ENCODE measurements at places on chromosomes 1 and 21.
A peak's percentile ranks its signal among the peaks of the same experiment; 100 is the strongest.

- DNase-seq, result no peak
Observed at GRCh38 chr1:197247465-197247864, 20.6 kb upstream of the CRB1 start.

GRCh38 chr1:157091186-157091585 is 8.4 kb downstream of the ETV3L start:
- DNase-seq, result no peak

GRCh38 chr1:18676332-18676781 is 45.7 kb downstream of the PAX7 start:
- DNase-seq, result no peak

GRCh38 chr1:204431310-204432184 is 19.9 kb upstream of the PPP1R15B start:
- peak; percentile 60 for DNase-seq

- DNase-seq, result no peak
Observed at GRCh38 chr1:151373196-151373595, 691 bp upstream of the SELENBP1 start.

DNA sequence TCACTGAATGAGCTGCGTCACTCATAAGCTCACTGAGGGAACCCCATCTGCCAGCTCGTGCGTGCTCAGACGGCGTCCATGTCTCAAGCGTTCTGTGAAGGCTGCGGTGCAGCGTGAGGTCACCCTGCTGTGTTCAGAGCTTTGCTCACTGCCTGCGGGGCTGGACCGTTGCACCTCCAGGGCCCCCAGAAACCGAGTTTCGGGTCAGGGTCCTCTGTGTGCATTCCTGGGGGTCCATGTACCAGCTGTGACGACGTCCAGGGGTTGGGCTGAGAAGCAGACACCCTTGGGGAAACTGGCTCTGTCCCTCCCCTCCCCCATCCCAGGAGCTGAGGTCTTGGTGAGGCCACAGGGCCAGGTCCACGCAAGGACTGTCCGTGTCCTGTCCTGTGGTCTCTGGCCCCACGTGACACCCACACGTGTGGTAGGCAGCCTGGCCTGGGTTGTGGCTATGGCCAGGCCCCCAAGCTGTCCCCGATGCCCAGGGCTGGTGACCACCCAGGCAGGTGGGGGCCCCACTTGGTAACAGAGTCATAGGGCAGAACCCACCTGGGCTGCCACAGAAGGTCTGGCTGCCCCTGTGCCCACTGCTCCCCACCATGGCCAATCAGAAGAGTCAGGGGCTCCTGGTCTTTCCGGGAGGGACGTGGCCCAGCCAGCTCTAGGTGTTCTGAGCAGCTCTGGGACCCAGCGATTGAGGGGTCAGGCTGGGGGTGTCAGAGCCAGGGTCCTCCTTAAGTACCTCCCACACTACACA is 24.4 kb downstream of the FTCD start:
- no peak for DNase-seq

GRCh38 chr1:16209132-16209846 is 3.2 kb downstream of the ARHGEF19 start:
- no peak for DNase-seq

GRCh38 chr1:101105877-101106276 is 80.3 kb upstream of the DPH5 start:
- DNase-seq, result no peak

DNA sequence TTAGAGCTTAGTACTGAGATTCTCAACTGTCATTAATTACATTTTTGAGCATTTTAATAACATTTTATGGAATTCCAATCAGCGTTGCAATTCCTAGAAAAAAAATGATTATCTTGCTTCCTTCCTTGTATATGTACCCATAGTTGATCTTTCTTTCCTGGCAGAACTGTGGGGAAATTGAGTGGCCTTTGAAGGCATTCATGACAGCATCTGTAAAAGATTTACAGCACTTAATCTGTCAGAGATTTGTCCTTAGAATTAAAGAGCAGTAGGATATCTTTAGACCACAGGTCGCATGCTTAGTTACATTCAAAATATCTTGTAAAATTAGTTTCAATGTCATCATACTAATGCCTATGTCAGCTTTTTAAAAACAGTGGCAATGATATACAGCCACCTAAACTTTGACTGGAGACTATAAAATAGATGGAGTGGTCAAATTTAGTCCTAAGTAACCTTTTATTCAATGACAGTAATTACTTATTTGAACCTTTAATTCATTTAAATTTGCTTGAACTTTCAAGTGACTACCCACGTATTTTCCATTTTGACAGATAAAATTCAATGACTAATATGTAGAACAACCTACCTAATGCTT is 692.0 kb downstream of the NCAM2 start:
- DNase-seq, result no peak

GRCh38 chr1:109816975-109817535 is 53.3 kb upstream of the EPS8L3 start:
- DNase-seq, result no peak

DNA sequence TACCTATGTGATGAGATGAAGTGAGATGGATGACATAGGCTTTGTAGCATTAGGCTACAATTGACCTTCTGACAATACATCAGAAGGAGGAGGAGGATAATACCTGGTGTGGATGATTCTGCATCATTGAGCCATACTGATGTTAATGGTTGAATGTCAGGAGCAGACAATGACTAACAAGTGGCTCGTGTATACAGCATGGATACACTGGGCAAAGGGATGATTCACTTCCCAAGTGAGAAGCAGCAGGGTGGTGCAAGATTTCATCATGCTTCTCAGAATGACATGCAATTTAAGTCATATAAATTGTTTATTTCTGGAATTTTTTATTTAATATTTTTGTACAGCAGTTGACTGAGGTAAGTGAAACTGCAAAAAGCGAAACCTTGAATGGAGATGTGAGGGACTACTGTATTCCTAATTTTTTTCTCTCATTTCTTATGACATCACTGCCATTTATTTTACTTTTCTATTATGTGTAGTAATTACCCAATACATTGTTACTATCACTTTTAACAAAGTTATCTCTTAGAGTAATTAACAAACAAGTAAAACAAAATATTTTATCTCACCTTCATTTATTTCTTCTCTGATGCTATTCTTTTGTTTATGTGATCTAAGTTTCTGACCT is 34.4 kb upstream of the COP1 start:
- DNase-seq, result no peak

DNA sequence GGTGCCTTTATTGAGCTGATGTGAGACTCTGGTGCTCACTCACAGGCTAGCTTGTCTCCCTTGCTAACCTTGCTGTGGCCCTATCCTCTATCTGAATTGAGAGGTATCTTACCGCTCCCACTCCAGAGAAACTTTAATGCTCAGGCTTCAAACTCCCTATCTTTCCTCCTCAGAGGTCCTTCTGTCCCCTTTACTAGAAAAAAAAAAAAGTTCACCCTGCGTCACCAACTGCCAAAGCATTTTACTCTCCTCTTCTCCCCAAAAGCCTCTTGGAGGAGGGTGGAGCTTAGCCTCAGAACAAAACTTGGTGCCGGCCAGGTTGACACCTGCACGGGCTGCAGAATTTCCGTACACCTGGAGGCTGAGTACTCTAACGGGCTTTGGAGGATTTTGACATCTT is 55.1 kb downstream of the ATP2B4 start:
- no peak for DNase-seq

GRCh38 chr1:175221557-175222175 is 29.1 kb upstream of the KIAA0040 start:
- no peak for DNase-seq

GRCh38 chr21:15729674-15730483 is at the start of gene USP25:
Gene USP25, plus strand, starts transcription at chr21:15729982. Its CDS starts 412 bp downstream, at chr21:15730394.
- DNase-seq, result peak; percentile 81

GRCh38 chr1:10730985-10731384 is 65.5 kb downstream of the CASZ1 start:
- DNase-seq, result no peak

DNA sequence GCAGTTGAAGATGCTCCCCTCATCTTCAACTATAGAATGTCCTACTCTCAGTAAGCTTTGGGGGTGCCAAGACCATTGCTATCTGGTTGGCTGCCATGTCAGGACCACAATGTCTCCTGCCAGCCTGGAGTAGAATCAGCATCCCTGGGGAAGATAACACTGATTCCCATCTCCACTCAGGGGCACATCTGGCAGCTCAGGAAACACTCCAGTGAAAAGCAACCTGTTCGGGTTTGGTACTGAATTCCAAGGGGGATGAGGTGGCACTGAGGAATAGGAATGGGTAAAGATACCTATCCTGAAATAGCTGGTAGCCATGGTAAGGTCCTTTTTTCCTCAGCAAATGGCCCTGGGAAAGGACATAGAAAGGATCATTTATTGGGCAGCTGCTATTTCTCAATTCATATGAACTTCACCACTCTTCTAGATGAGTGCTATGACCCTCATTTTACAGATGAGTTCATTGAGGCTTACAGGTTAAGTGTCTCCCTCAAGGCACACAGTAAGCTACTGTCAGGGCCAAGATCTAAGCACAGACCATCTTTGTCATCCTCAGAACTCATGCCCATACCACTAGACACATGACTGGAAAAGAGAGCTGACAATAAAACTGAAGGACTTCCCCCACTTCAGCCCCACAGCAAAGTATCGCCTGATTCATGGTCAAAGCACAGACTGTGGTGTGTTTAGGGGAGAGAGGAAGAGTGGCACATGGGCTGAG is 31.4 kb downstream of the AK2 start:
- DNase-seq, result no peak

- DNase-seq, result no peak
Observed at GRCh38 chr1:171990371-171990770, 149.1 kb downstream of the DNM3 start.

DNA sequence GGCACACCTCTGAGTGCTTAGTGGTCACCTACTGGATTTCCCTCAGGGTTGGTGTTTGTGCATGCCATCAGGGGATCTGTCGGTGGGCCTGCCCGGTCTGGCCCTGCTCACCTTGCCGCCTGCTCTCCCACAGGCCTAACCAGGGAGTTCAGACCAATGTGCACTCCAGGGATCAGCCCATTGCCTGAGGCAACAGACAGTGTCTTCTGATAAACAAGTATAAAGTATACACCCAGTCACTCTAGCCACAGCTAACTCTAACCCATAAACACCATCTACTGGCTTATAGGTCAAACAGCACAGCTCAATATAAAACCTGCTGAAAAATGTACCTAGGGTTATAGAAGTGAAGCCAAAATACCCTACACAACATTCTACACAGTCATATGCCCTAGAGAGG is 1300.0 kb downstream of the PLA2G4A start:
- no peak for DNase-seq

DNA sequence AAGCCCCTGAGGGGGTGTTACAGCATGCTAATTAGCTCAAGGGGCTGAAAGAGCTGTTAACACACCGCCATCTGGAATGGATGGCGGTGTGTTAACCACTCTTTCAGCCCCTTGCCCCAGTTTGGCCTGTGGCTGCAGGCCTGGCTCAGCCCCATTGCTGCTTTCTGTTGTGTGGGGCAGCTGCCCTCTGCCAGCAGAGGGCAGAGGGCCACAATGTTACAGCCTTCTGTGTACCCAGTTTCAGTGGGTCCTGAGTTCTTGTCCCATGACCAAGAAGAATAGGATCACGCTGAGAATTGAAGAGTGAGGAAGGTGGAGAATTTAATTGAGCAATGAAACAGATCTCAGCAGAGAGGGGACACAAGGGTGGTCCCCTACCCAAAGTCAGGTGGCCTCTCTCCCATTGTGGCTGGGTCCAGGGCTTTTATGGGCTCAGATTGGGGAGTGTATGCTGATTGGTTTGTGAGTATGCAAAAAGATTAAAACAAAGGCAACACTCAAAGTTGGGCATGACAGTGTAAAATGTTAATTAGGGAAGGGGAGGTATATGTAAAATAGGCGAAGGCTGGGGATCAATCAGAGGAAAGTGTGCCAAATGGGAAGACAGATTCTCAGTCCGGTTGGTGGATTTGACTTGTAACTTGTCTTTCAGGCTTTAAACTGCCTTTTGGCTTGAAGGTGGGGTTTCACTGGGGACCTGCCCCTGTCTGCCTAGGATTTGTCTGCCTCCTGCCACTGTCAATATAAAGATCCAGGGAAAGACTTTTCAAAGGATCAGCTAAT is 142.2 kb downstream of the RABGAP1L start:
- DNase-seq, result no peak

DNA sequence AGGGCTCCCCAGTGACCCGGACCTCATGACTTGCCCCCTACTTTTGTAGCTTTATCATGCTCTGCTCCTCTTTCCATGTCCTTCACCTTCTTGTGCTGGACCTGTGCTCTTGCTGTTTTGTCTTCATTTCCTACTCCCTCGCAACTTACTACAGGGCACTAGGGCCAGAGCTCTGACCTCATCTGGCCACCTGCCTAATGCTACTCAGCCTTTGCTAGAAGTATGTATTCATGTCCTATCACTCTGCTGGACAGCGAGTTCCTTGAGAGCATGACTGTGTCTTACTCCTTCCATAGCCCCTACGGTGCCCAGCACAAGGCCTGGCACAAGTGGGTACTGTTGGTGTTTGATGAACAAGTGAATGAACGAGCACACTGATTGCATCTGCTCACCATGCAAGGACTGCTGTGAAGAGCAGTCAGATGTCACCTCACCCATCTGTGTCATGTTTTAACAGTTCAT is 1.9 kb downstream of the MTFR1L start:
- DNase-seq, result no peak

GRCh38 chr1:10745886-10746455 is 50.5 kb downstream of the CASZ1 start:
- DNase-seq, result no peak

DNA sequence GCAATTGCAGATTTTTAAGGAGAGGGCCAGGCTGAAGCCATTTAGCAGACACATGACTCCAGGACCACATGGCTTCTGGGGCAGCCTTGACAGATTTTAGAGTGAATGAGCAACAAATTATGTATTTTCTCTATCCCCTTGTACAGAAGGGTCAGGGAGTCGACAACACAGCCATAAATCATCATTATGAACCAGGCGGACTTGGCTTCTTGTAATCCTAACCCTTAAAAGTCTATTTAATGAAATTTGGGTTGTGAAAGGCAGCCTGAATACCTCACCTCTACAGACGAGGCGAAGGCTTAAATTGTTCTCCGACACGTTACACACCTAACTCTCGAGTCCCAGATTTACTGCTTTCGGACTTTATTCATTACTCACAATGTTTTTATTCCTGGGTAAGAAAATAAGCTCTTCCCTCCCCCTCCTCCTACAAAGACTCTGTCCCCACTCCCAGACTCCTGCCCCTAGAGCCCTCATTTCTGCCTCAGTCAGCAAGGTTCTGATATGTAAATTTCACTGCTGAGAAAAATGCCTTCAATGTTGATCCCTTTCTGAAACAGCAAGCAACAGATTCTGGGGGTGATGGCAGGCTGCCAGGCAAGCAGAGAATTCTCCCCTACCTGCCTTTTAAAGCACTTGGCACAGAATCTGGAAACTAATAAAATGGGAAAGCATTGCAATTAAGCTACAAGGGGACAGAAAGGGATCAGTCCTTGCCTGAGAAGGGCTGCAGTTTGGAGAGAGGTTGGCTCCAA is 51.6 kb downstream of the PLPP3 start:
- DNase-seq, result no peak

GRCh38 chr1:38745476-38746401 is 113.8 kb downstream of the RRAGC start:
- DNase-seq, result no peak
